ENCODE measurements at places on chromosomes 12 and 14. TPM values are rescaled to one million over a fixed set of nuclear protein-coding genes. Genes with fewer than 3 reads are reported as not detected.

- no peak for DNase-seq
Observed at GRCh38 chr12:46209170-46209569, 59.7 kb downstream of the SLC38A1 start.

GRCh38 chr12:42163913-42164312 lies 19.2 kb upstream of the GXYLT1 start:
- no peak for DNase-seq

DNA sequence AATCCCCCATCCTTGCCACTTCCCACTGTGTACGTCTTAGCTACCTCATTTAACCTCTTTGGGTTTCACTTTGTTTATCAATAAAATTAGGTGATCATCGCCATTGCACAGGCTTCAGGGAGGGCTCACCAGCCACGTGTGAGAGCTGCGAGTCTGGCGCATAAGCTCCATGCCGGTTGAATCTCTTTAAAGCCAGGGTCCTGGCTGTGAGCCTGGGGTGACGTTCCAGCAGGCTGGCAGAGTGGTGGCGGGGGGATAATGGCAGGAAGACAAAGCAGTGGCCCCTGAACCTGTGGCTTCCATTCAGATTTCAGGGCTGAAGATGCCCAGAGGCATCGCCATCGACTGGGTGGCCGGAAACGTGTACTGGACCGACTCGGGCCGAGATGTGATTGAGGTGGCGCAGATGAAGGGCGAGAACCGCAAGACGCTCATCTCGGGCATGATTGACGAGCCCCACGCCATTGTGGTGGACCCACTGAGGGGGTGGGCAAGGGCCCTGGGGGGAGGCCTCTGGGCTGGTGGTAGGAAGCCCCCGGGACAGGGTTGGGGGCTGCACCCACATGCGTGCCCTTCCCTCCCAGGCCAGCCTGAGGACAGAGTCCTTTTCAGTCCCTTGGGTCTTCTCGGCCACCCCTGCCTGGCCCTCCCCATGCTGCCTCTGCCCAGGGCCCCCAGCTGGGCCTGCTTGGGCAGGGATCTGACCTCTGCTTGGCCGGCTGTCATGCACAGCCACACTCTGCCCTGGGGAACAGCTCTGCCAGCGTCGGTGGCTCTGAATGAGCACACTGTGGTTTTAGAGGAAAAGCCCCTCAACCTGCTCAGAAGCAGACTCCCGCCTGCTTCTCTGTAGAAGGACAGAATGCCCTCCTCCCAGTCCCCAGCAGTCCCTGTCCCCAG lies 8.6 kb upstream of the NXPH4 start:
- DNase-seq: no peak

HOXC11 gene
- not detected for total RNA-seq

CLEC4C gene
- not detected for total RNA-seq

All from frontal cortex (tissue), 4 donors.